ENCODE measurements at places on chromosomes 16 and 17.

DNA sequence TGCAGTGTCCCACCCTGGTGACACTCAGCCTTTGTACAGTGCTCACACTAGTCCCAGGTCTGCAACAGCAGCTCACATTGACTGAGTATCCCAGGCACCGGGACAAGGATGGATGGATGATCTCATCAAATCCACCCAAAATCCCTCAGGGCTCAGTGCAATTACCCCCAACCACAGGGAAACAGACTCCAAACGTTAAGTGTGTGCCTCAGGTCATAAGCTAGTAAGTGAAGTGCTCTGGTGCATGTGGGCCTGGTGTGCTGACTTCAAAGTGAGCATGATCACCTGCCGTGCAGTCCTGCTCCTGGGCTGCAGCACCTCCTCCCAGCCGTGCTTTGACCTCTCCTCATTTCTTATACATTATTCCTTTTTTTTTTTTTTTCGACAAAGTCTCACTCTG lies 31.2 kb upstream of the CD300E start:
- DNase-seq = no peak

- no peak for DNase-seq
Measured at GRCh38 chr16:50668368-50669008, 12.6 kb downstream of the SNX20 start.

GRCh38 chr17:66667491-66668030 lies 167.4 kb upstream of the CACNG5 start:
- peak; percentile 70 for DNase-seq

DNA sequence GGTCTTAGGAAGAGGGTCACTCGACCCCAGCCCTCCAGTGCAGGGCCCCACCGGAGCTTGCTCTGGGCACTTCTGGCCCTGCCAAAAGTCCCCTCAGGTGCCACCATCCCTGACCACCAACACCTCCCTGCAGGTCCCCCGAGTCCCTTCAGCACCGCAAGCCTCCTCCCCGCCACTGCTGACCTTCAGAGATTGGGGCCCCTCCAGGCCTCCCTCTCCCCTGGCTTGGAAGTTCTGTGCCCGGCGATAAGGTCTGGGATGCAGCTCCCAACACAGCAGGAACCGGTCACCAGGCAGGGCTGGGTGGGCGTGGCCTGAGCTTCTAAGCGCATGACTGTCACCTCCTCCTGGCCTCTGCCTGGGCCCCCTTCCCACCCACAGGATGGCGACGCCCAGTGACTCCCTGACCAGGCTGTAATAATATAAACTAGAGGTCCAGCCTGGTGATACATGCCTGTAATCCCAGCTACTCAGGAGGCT lies 11.2 kb downstream of the PIEZO1 start:
- no peak for DNase-seq

- no peak for DNase-seq
Measured at GRCh38 chr17:83123896-83124801, 44.7 kb downstream of the METRNL start.

- DNase-seq = no peak
Measured at GRCh38 chr16:23500862-23501225, 9.4 kb downstream of the GGA2 start.

Measured in stimulated activated CD8-positive, alpha-beta memory T cell treated with anti-CD3 and anti-CD28 coated beads, Interleukin-15, amount 100 ng/mL, for 48 hours (primary cell).